Adrenal gland (tissue), 19 donors: ENCODE measurements at places on chromosomes 6 and 20. TPM values are rescaled to one million over a fixed set of nuclear protein-coding genes. Genes with fewer than 3 reads are reported as not detected.

Gene RAET1L
- polyA plus RNA-seq, result not detected

Gene RAD21L1
- polyA plus RNA-seq, result not detected

DNA sequence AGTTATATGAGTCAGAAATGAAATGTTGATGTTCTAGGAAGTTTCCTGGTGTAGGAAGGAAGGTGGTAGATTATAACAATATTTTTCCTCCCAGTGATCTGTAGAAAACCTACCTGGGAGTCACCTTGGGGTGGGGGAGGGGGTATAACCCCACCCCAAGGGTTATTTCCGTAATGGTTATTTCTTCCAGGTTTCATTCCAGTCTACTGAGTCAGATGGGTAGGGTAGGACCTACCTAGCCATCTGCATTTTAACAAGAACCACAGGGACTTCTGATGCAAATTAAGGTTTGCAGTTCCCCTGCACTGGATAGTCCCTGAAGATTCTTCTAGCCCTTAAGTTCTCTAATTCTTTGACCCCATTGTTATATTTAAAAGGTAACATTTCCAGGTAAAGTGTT is 88.9 kb downstream of the ARMC2 start:
- no peak for DNase-seq

DNA sequence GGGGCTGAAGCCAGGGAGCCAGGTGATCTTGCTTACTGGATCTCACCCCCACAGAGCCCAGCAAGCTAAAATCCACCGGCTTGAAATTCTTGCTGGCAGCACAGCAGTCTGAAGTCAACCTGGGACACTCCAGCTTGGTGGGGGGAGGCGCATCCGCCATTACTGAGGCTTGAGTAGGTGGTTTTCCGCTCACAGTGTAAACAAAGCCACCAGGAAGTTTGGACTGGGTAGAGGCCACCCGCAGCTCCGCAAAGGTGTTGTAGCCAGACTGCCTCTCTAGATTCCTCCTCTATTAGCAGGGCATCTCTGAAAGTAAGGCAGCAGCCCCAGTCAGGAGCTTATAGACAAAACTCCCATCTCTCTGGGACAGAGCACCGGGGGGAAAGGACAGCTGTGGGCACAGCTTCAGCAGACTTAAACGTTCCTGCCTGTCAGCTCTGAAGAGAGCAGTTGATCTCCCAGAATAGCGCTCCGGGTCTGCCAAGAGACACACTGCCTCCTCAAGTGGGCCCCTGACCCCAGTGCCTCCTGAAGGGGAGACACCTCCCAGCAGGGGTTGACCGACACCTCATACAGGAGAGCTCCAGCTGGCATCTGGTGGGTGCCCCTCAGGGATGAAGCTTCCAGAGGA is 206.3 kb upstream of the KHDRBS2 start:
- DNase-seq, result no peak

DNA sequence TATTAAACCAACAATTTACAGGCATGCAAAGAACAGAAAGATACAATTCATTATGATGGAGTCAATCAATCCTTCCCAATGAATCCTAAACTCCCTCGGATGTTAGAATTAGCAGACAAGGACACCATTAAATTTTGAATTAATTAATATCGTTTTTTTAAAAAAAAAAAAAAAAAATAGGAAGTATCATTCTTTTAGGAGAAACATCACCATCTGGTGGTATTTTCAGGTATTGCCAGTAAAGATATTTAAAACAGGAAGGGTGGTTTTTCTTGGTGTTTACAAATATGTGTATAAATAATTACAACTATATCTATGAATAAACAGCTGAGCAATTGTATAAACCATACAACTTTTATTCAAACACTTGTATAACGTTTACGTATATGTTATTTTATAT is 564.4 kb downstream of the HAO1 start:
- no peak for DNase-seq

Gene CST2
- 4.8 TPM for polyA plus RNA-seq

DNA sequence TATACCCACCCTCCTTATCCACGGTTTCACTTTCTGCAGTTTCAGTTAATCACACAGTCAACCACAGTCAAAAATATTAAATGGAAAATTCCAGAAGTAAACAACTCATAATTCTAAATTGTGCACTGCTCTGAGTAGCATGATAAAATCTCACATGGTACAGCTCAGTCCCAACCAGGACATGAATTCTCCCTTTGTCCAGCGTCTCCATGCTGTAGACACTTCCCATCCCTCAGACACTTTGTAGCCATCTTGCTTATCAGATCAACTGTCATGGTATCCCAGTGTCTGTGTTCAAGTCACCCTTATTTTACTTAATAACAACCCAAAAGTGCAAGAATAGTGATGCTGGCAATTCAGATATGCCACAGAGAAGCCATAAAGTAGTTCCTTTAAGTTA is 94.7 kb downstream of the PDE10A start:
- DNase-seq, result no peak

- DNase-seq, result peak; percentile 79
Observed at GRCh38 chr6:161748535-161749416, 474.9 kb upstream of the AGPAT4 start.

DNA sequence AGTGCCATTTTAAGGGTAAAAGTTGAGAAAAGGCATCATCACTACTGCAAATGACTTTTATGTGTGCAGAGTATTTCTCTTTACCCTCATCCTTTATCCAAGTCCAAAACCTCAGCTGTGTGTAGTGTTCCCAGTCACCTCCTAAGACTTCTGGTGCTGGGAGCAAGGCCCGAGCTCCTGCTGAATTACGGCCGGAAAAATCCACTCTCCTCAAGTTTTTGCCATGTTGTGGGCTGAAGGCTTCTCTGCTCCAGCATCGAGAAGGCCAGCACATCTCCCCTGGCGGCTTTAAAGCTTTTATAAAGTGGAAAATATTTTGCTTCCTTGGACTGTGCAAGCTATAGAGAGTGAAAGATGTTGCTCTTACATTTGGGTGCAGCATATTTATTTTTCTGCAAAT is 153.2 kb upstream of the THBS2 start:
- DNase-seq, result no peak

GRCh38 chr20:23084845-23085365 is 1.2 kb downstream of the CD93 start:
- no peak for DNase-seq

DNA sequence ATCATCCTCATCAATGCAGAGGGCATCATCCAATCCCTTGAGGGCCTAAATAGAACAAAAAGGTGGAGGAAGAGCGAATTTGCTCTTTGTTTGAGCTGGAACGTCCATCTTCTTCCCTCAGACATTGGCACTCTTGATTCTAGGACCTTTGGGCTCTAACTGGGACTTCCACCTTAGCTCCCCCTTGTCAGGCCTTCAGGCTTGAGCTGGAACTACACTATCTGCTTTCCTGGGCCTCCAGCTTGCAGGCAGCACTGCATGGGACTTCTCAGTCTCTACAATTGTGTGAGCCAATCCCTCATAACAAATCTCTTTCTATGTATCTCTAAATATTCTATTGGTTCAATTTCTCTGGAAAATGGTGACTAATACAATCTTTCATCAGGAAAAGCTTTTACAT is 155.4 kb downstream of the MCHR2 start:
- DNase-seq, result no peak

- DNase-seq, result peak; percentile 48
Observed at GRCh38 chr20:40754339-40754943, 65.4 kb upstream of the MAFB start.

Gene LST1
- polyA plus RNA-seq, result 67.8 TPM

DNA sequence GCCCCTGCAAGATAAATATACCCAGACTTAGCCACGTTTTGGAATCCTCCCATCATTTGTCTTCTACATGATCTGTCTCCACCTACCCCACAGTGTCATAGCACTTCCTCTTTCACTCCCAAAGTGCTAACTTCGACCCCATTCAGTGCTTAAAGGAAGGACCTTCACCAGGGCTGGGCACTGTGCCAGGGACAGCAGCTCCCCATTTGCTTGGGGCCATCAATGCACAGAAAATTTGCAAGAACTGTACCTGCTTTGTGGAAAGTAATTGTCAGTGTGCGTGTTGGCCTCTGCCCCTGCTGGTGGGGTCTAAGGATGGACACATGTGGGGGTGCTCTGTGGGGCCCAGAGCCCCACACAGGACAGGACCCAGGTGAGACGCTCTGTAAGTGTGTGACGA is 5.2 kb upstream of the BPIFA2 start:
- DNase-seq, result no peak

GRCh38 chr20:24648919-24649318 is 179.5 kb downstream of the SYNDIG1 start:
- DNase-seq, result no peak

DNA sequence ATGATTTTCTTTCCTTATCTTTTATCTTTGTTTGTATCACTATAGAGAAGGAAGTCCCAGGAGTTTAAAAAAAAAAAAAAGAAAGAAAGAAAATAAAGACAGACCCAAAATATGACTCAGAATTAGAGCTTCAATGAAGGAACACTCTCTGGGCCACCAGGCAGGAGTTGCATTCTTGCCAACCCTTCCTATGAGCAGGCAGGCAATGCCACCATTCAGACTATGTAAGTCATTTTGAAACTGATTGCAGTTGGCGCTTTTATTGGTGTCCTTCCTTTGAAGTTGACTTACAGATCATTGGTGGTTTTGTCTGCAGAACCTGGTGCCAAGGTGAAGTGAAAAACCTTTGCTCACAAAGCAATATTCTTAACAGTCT is 50.3 kb downstream of the MYB start:
- no peak for DNase-seq

DNA sequence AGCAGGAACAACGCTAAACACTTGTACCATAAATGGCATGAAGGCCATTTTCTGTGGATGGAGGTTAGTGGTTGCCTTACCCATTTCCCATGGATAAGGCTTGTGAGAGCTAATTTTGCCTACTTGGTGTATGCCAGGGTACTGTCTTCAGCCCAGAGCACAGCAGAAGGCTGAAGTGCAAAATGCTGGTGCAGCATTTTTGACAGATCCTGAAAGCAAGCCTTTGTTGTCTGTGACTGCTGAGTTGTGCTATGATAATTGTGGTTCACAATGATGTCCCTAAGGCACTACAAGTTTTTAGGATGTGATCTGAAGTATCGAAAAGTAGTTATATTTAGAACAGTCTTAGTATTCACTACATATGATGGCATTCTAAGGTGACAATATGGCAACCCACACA is 14.7 kb upstream of the HMGN3 start:
- DNase-seq, result no peak

GRCh38 chr6:111922454-111923297 is 49.4 kb upstream of the FYN start:
- DNase-seq, result no peak

Gene PAK5
- polyA plus RNA-seq, result 17.0 TPM

Gene IL17F
- polyA plus RNA-seq, result not detected

GRCh38 chr6:46138281-46138680 is 8.5 kb downstream of the ENPP4 start:
- DNase-seq, result no peak

DNA sequence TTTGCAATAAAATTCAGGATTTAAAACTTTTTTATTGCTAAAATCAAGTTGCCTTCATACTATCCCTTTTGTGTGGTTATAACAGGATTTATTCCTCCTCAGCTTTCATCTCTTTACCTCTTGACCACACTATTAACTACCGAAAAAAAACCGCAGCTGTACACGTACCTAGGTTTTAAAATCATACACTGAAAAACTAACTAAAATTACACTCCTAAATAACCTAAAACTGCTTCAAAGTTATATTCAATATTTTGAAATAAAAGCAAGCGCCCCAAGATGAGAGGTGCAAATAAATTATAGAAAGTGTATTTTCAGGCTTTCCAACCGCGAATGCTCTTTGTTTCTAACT is 1.4 kb downstream of the MPC1 start:
- DNase-seq, result no peak

DNA sequence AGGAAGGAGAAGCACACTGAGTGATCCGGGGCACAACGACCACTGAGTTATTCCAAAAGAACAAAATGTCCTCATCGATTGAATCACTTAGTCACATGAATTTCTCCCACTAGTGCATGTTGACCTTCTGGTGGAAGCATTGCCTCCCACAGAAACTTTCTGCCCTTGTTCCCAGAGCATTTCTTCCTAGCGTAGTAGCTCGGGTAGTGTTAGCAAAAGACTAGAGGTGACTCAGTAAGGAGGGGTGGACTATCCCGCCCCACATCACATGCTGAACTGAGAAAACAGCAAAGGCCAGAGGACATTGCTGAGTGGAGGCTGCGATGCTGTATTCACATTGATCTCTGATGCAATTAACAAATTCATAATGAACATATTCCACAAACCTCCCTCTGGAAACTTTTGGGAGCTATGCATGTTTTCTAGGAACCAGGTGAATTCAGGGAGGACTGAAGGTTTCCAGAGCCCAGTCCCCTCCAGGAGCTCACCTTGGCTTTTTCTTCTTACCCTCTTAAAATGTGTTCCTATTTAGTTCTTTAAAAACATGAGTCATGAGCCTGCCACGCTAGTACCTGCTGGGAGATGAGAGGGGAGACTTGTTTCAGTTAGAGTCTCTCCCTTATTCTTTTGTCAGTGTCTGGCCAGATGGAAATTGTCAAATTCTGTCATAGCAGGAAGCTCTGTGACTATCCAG is 507.9 kb downstream of the CDH26 start:
- DNase-seq, result no peak

DNA sequence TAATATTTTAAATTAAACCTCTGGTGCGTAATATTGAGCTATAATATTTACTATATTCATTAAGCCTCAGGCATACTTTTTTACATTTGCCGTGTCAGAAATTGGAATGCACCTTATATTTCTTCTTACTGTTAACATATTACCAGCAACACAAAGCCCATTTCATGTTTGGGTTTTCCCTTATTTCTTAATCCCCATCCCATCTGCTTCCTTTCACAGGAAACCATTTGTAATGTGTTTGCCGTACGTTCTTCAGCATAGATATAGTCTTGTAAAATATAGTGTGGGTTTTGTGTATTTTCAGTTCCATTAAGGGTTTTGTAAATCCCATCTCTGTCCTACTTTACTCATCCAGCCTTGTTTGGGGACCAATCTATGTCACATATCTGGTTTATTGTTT is 6.5 kb downstream of the EYS start:
- DNase-seq, result no peak

Gene TMC2
- 1.3 TPM for polyA plus RNA-seq
